ENCODE measurements at places on chromosomes 7 and 10.

- DNase-seq: no peak
These were observed 96.1 kb downstream of the NKX6-2 start for GRCh38 chr10:132689721-132690360.

- no peak for DNase-seq
These were observed 25.5 kb downstream of the JAZF1 start for GRCh38 chr7:28155019-28155660.

DNA sequence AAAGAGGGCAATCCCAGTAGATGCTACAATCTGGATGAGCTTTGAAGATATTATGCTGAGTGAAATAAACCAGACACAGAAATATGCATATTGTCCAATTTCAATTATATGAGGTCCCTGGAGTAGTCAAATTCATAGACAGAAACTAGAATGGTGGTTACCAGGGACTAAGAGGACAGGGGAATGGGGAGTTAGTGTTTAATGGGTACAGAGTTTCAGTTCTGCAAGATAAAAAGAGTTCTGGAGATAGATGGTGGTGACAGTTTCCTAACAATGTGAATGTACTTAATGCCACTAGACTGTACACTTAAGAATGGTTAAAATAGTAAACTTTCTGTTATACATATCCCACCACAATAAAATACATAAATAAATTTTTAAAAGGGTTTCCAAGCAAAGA is 236.6 kb downstream of the ELMO1 start:
- no peak for DNase-seq

DNA sequence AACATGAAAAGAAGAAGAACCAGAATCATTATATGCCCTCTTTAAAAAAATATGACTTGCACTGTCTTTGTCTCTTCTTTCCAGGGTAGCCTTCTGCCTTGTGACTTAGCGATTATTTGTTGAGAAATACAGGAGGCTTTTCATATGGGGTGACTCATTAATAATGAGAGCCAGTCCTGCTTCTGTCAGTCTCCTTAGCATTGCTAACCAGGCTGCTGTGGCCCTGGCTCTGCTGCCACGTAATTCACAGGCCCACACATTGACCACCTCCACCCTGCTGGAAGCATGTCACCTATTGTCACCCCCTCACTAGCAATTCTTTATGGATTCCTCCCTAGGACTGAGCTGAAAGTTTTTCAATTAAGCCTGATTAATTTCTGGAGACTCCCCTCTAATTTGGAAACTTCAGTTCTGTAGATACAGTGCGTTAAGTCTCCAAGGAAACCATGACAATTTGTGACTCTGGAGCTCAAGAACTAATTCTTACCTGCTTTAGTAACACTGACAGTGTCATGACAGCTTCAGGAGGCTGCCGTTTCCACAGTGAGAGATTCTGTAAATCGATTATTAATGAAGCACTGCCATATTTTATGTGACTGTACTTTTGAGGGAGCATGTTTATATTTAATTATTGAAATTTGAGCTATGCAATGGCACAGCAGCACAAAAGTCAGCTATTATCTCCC is 267.9 kb upstream of the SP8 start:
- DNase-seq: no peak

DNA sequence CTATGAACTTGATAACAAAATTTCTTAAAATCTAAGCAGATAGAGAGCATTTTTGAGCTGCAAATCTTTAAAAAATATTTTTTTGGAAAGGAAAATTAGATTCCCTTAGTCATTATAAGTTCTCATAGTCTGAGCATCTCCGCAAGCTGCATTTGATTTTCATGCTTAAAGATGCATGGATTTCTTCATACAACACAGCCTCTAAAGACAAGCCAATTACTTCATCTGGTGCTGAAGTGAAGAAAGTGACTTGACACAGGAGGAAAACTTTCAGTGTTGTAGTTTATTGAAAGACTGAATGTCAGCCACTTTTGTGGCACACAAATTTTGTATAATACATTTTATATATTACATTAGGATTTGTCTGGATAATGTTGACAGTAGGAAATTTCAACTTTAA is 22.5 kb downstream of the SEMA3D start:
- DNase-seq: no peak

DNA sequence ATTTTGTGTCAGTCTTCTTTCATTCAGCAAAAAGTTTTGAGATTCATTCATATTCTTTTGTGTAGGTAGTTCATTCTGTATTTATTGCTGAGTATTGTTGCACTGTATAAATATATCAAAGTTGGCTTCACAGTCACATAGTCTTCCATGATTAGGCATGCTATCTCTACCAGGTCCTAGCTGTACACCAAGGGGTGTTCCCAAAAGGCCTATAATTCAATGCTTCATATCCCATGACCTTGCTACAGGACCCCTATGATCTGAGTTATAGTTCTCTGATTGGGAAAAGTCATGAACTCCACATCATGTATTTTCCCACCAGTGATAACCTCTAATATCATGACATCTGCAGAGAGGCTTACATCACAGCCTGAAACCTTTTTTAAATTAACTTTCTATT is 47.3 kb upstream of the MAGI2 start:
- no peak for DNase-seq

DNA sequence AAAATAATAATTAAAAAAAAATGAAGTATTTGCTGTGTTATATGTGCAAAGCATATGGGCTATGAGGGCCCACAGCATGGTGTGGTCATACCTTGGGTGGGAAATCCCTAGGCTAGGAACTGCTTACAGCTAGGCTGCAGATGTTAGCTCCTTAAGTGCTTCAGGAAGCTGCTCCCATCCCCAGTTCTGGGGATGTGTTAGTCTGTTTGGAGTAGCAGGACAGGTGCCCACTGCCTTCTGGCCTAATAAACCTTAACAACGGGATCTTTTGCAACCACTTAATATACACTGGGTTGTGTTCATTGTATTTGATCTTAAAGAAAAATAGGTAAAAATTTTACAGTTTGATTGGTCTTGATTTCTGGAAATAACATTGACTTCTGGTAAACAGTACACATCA is 46.3 kb downstream of the HK1 start:
- DNase-seq: no peak

- DNase-seq: no peak
These were observed 912 bp upstream of the DUSP5 start for GRCh38 chr10:110496553-110497437.

GRCh38 chr10:21497177-21497807 is 28.2 kb downstream of the SKIDA1 start:
- no peak for DNase-seq

DNA sequence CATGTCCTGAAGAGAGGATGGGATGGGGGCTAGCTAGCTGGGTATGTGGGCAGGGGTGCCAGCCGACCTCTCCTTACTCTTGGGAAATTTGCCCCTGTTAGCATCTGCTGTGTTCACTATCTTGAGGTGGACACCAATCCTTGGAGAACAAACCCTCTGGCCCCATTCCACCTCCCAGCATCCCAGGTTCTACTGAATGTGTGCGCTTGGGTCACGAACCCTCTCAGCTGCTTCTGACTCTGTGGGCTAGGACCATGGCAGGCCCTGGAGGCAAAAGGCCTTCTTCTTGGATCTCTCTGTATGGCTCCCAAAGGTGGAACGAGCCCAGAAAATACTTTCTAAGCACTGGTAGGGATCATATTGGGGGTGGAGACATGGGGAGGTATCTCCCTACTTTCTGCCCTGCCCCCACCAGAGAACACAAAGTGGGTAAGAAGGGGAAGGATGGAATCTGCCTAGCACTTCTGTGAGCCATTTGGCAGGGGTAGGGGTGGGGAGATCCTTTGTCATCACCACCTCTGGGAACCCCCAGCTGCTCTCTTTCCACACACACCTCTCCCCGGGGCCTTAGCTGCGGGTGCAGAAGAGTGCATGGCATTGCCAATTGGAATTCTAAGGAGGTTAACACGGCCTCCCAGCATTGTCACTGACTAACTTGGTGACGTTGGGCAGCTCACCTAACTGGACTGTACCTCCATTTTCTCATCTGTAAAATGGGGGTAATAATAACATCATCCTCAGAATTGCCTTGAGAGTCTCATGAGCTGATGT is 7.7 kb downstream of the UNC5B start:
- no peak for DNase-seq

GRCh38 chr10:29703271-29703670 is 68.5 kb upstream of the SVIL start:
- no peak for DNase-seq

- no peak for DNase-seq
These were observed 27.3 kb downstream of the MDFIC start for GRCh38 chr7:114949231-114949630.

DNA sequence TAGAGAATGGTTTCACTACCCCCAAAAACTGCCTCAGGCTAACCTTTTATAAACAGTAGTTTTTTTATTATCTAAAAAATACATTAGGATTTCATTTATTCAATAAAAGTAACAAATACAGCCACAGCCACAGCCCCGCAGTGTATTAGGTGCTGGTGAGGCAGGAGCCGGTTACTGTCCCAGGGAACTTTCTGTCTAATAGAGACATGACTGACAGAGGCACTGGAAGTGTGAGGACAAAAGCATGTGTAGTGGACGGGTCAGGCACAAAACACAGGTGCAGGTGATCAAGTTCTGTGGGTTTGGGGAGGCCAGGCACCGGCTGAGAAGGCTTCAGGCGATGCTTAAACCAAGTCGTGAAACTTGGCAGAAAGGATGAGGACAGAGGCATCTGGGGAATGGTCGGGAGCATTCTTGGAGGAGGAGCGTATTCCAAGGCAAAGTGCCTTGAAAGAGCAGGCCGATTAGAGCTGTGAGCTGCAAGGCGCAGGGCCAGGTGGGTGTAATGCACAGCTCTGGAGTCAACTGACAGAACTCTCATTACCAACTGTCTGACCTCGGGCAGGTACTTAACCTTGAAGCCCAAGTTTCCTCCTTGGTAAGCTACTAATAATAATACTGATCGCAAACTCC is 138.2 kb downstream of the USP6NL start:
- no peak for DNase-seq

GRCh38 chr7:123553159-123553558 is 4.5 kb downstream of the NDUFA5 start:
- no peak for DNase-seq

- DNase-seq: no peak
These were observed 160.4 kb downstream of the GRID1 start for GRCh38 chr10:86206240-86206579.

DNA sequence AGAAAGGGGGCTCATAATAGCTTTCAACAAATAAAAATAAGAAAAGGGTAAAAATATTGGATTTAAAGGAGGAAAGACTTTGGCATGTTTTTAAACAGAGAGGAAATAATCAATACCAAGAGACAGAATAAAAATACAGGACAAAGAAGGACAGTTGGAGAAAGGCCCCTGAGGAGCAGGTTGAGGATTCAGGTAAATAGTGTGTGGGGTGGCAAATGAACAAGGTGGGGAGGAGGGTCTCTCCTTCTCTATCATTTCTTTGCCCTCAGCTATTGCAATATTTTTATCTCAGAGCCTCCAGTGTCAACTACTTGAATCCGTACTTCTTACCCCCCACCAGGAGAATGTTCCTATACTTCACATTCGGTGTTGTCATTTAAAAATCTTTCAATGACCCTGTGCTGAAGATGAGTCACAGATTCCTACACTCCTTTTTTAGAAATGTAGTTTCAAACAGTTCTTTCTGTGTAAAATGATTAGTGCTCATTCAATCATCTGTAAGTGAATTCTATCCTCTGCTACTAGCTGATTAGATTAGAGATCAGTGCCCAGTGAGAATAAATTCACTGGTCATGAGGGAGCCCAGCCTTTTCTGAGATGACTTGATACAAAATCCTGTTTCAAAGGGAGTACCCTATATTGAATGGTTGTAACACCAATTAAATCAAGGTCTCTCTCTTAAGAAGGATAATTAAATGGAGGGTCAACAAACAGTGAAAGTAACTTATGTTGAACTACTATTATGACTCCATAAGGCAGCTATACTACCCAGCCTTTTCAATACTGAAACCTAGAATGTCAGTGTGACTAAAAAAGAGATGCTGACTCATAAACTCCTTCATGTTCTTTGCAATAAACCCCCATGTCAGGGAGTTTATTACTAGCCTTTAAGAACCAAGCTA is 50.4 kb upstream of the WNT16 start:
- DNase-seq: no peak

- DNase-seq: no peak
These were observed 3.6 kb downstream of the GIMAP4 start for GRCh38 chr7:150570556-150571465.

DNA sequence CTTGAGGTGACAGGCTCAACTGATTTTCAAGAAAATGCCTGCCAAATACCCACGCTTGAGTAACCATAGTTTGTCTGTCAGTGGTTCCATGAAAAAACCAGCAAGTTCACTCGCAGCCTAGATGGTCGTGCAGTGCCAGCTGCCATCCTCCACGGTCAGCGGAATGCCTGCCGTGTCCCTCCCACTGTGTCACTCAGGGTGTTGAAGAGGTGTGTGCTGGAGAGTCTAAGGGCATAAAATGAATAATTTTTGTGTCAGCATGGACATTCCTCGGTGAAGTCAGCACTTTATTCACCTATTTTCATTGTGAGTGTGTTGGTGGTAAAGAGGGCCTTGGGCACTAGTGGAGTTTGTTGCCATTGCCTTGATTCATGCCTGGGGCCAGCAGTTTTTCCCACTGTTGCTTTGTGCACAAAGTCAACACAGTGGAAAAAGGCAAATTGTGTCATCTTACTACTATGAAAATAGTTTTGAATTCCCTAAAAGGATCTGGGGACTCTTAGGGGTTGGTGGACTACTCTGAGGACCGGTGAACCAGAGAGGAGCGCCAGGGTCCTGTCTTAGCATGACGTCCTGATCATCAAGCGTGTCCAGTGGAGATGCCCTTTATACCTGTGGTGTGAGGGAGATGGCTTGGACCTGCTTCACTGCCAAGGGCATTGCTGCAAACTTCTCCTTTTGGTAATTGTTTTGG is 17.6 kb downstream of the MINDY4 start:
- DNase-seq: no peak

- DNase-seq: no peak
These were observed 38.7 kb downstream of the INSYN2A start for GRCh38 chr10:127157506-127158200.

GRCh38 chr10:52135101-52135500 is 179.0 kb upstream of the DKK1 start:
- DNase-seq: no peak

DNA sequence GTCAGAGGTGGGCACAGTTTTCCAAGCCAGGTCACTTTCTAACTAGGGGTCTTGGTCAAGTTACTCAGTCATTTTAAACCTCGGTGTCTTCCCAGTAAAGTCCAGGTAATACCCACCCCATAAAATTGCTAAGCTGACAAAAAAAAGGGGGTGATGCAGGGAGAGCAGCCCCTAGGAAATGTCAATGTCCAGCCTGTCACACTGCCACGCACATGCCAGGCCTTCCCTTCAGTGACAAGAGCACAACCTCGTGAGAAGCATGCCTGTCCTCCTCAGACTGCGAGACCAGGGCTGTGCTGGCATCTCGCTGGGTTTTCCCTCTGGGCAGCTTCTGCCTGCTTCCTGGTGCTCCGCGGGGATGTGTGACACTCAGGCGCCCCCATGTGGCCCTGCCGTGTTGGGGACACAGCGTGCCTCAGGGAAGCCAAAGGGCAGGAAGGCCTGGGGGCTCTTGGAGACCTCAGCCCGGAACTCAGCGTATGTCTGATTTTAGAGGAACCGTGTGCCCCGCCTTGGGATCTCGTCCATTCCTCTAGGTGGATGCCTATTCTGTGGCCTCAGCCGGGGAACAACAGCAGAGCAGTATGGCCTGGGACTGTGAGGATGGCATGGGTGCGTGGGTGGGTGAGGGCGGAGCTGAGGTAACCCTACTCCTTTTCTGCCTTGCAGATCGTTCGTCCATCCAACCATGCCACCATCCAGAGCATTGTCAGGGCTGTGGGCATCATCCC is 10.2 kb upstream of the GDF2 start:
- peak; percentile 19 for DNase-seq

Measured in non-pigmented ciliary epithelial cell (primary cell).